ENCODE measurements at places on chromosomes 5 and 9.

DNA sequence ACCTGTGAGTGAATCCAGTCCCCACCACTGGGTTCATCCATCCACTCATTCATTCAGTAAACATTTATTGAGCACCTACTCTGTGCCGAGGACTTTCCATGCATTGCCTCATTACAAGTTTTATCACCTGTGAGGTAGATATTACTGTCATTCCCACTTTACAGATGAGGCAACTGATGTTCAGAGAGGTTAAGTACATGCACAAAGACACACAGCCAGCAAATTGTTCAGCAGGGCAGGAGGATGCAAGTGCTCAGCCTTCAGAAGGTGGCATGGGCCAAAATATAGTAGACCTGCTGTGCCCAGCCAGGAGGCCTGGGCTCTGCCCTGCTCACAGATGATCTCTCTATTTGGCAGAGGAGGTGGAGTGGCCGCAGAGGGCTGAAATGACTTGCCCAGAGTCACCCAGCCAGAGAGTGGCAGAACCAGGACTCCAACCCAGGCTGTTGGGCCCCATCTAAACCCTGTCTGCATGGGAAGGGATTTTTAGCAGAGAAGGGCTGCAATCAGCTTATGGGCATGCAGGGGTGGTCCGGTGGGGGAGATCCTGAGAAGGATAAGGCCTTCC is 7.6 kb upstream of the NEURL1B start:
- no peak for DNase-seq

DNA sequence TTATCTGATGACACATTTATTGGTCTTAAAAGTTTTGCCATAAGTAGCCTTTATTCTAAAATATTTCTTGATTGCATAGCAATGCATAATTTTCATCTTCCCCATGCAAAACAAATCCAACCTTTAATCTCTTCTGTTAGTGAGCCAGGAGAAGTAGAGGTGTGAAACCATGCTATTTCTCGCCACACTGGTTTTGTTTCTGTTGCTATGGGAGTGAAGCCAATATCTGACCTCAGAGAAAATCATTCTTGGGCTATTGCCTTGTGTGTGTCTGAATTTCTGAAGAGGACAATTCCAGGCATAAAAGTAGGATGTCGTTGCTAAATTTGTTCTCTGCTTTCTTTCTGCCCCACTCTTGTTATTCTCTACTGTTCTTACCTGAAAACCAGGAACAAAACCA is 183.6 kb downstream of the PTTG1 start:
- DNase-seq: no peak

DNA sequence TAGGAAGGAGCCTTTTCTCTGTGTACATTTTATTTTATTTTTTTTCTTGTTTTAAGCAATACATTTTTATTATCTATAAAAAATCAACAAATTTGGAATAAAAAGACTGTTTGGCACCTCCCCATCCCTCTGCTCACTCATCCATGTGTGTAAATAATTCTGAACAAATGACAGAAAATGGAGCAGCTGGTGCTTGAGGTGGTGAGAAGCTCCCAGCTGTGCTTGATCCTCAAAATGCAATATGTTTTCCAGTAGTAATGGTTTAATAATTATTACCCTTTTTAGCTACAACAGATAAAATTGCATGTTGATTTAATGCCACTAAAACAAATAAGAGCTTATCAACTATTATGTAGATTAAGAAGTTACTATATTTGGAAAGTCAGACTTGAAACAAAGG is 132.5 kb downstream of the CDH18 start:
- no peak for DNase-seq

DNA sequence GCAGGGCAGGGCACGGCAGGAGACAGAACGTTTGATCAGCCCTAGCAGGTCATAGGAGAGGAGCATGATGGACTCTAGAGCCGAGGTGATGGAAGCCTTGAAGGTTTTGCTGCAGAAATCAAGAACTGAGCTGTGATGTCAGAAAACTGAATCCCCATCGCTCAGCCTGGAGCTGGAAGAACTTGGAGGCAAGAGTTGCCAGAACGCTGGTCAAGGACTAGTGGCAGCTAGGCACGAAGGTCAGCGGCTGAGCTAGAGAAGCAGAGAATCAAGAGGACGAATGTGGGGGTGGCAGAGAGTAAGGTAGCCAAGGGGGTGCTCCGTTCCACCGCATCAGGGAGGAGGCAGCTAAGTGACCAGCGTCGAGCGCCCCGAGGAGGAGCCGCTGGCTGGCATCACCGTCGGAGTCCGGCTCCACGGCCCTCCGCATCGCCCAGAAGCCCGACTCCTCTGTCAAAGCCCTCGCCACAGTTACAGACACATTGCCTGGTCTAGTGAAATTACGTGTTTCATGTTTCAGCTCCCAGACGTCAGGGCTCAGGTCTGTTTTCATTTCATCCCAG is 1.2 kb upstream of the GALNT10 start:
- no peak for DNase-seq

DNA sequence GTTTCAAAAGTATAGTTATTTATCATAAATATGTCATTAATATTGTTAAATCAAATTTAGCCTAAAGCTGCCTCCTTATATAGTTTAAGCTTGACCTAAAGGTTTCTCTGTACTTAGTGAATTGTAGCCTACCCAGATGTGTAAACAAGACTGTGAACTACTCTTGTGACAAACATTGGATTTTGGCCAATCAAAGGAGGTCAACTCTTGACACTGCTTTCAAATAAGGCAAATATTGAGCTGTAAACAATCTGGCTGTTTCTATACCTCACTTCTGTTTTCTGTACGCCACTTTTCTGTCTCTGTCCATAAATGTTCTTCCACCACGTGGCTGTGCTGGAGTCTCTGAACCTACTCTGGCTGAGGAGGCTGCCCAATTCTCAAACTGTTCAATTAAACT is 51.2 kb downstream of the FXN start:
- no peak for DNase-seq

GRCh38 chr5:177269976-177270375 is 33.5 kb downstream of the RAB24 start:
- DNase-seq: no peak

DNA sequence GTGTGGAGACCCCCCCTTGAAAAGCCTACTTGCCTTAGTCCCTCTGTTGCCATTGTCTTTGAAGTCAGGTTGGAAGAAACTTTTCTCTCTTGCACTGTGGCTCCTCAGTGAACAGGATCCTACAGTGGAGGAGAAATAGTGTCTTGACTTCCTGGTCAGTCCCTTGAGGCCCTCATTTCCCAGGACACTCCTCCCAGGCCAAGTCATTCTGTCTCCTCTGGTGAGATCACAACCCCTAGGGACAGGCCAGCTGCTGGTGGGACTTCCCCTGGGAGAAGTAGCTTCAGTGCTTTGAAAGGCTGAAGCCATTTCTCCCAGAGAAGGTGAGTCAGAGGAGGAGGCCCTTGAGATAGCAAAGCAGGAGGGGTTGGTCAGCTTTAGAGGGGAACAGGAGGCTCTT is 10.1 kb upstream of the GRIA1 start:
- no peak for DNase-seq

- no peak for DNase-seq
Measured at GRCh38 chr5:54344653-54345052, 34.3 kb upstream of the ARL15 start.

DNA sequence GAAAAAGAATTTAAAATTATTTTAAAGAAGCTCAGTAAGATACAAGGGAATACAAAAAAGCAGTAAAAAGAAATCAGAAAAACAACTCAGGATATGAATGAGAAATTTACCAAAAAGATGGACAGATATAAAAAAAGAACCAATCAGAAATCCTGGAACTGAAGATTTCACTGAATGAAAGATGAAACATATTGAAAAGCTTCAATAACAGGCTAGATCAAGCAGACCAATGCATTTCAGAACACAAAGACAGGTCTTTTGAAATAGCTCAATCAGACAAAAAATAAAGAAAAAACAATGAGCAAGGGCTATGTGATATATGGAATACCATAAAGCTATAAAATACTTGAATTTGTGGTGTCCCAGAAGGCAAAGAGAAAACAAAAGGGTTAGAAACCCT is 322.6 kb upstream of the POU5F2 start:
- no peak for DNase-seq

- no peak for DNase-seq
Measured at GRCh38 chr5:153470736-153471135, 19.7 kb upstream of the GRIA1 start.

DNA sequence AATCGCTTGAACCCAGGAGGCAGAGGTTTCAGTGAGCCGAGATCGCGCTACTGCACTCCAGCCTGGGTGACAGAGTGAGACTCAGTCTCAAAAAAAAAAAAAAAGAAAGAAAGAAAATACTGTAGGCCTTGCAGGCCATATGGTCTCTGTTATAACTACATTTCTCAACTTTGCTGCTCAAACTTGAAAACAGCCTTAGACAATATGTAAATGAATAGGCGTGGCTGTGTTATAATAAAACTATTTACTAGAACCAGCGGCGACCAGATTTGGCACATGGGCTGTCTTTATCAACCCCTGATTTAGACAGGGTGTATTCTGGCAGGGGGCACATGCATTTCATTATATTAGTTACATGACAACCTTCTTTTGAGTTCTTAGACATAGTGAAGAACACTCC is 130.0 kb downstream of the C9orf152 start:
- DNase-seq: no peak

GRCh38 chr9:8717146-8717545 is 917.6 kb upstream of the DMAC1 start:
- no peak for DNase-seq

GRCh38 chr5:72140711-72141110 is 33.4 kb downstream of the MAP1B start:
- no peak for DNase-seq

- no peak for DNase-seq
Measured at GRCh38 chr5:151707567-151707966, 20.9 kb upstream of the SPARC start.

- DNase-seq: no peak
Measured at GRCh38 chr5:53048248-53048647, 59.1 kb downstream of the ITGA2 start.

GRCh38 chr5:66438087-66438486 is 158.1 kb upstream of the MAST4 start:
- no peak for DNase-seq

GRCh38 chr5:3122216-3122615 is 370.7 kb upstream of the IRX2 start:
- DNase-seq: no peak

DNA sequence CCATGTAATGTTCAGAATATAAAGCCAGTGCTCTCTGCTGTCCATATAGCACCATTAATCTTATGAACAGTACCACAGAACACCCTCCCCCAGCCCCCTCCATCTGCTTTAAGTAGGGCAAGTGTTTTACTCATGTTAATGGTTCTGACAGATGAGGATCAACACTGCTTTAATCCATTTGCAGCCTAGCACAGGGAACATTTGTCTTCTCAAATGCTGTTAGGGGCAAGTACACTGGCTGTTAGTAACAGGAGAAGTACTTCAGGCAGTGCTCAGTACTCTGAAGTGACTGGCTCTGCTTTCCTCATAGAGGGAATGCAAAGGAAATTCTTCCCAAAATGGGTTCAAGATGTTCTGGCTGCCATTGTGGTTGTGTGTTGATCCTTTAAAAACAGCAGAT is 202.6 kb downstream of the DCP2 start:
- no peak for DNase-seq

Measured in activated CD4-positive, alpha-beta T cell treated with anti-CD3 and anti-CD28 coated beads for 4 hours (primary cell).